NCI-H345 (cell line): ENCODE measurements at places on chromosomes 3 and 15.
A peak's percentile ranks its signal among the peaks of the same experiment; 100 is the strongest.

DNA sequence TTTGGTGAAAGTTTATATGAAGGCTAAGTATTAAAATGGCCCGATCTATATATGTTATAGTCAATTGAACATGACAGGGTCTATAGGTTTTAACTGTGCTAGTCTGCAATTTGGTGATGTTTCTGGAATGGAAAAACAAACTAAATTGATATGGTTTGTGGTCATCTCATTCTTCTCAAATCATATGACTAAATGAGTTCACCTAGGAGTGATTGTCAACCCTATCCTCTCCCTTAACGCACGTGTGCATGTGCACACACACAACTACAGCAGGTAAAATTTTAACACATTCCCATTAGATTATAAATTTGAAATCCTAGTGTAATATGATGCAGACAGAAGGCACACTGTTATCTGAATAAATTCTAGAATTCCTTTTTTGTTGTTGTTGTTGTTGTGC lies 9.0 kb downstream of the CLDND1 start:
- no peak for DNase-seq

- no peak for DNase-seq
Measured at GRCh38 chr3:115072265-115073021, 74.6 kb downstream of the ZBTB20 start.

DNA sequence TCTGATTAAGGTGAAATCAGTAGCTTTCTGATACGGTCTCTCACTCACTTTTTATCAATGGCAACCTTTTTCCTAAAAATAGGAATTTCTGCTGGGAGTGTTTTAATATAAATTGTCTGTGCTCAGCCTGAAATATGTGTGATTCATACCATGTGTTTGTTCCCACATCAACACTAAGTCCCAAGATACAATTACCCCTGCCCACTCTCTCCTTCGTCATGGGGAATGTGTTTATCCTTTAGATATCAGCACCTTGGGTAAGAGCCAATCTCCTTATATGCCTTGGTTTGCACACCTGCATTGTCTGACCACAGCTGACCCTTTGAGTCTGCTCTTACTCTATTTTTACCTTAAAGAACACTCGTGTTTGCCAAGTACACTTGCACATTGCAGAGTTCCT lies 356.4 kb downstream of the LPP start:
- no peak for DNase-seq

DNA sequence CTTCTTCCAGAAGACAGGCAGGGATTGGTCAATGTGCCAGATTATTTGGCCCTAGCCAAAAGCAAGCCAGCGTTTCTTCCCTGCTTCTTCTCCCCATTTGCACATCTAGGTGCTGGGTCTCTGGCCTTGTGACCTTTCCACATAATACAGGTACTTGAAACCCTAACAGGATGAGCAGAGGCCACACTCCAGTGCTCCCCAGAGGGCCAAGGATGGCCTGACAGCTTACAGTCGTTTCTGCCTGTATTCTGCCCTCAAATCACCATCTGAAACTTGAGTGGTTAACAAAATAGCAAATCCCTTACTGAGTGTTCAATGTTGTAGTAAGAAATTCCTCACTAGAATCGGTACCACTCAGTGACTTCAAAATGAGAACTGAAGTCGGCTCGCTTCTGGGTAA lies 29.1 kb downstream of the MKRN2 start:
- no peak for DNase-seq

DNA sequence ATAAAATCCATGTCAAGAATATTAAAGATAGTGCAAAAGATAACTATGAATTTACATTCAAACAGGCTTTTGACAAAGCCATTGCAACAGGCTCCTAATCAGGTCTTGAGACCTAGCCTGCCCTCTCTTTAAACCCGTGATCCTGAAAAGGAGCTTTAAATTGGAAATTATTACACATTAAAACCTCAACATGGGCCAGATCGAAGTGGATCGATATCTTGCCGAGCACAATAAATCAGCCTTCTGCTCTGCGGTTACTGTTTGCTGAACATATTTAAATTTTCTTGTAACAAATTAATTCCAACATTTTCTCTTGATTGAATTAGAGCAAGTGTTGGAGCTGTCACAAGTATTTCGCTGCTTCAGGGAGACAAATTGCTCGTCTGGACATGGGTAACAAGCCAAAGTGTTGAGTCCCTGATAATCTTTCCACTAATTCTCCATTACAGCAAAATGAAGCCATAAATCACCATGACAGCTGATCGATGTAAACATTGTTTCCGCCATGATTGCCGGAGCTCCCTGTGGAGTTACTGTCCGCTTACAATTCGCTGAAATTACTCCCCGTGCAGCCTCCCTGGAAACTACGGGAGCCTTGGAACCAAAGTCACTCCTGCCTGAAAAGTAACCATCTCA lies 47.6 kb downstream of the SHOX2 start:
- DNase-seq, result no peak

DNA sequence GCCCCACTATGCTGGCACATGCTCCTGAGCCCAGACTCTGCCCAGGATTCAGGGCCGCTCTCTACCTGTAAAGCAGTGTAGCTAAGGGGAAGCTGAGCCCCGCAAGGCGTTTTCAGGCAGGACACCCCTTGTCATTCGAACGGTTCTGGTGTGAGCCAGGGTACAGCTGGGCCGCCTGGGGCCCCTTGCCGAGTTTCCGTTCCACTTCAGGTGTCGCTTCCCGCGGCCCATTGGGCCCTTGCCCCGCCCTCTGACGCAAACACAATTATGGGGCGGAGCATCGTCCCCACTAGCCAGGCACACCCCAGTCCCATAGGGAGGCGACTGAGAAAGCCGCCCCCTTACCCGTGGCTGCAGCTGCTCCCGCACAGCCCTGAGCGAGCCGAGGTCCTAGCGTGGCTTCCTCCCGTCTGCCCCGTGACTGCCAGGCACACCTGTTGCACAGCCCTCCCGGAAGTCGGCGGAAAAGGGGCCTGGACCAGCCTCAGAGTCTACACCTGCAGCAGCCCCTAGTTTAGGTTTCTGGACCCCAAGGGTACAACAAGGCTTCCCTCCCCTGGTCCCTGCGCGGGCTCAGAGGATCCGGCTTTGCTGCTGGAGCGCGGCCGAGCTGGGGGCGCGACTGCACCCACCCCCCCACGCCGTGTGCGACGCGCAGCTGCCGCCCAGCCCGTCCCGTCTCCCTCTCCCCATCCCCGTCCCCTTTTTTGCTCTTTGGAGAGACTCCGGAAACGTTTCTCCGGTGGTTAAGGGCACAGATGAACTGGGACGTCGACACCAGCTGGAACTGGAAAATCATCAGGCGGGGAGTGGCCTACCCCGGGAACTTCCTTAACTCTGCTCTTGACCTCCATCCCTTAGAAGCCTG lies at the start of gene PLSCR2:
Gene PLSCR2, minus strand, starts transcription at position 412 of the 868 bp plus-strand sequence. CDS start 9,657 bp downstream, outside the sequence.
- DNase-seq, result peak; percentile 45

DNA sequence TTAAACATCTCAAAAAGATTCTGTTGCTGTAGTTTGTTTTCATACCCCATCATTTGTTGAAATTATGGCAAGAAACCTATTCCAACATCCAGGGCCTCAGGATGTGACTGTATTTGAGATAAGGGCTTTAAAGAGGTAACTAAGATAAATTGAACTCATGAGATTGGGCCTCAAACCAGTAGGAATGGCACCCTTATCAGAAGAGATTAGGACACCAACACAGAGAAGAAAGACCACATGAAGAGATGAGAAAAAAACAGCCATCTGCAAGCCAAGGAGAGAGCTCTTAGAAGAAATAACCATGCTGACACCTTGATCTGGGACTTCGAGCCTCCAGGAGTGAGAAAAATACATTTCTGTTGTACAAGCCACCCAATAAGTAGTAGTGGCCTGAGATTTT lies 157.7 kb downstream of the CGGBP1 start:
- no peak for DNase-seq

GRCh38 chr15:98620020-98620419 lies 28.3 kb upstream of the IGF1R start:
- no peak for DNase-seq

DNA sequence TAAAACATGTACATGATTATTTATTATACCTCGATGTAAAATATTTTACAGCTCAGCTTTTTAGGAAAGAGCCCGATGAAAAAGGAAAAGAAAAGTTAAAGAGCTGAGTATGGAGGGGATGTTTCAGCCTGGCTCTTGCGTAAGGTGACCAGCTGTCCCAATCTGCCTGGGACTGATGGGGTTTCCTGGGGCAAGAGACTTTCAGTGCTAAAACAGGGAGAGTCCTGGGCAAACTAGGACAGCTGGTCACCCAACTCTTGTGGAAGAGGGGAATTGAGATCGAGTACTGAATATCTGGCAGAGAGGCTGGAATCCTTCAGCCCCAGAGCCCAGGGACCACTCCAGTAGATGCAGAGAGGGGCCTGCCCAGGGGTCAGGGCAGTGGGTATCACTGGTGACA lies 21.0 kb downstream of the DUOX2 start:
- DNase-seq, result no peak

DNA sequence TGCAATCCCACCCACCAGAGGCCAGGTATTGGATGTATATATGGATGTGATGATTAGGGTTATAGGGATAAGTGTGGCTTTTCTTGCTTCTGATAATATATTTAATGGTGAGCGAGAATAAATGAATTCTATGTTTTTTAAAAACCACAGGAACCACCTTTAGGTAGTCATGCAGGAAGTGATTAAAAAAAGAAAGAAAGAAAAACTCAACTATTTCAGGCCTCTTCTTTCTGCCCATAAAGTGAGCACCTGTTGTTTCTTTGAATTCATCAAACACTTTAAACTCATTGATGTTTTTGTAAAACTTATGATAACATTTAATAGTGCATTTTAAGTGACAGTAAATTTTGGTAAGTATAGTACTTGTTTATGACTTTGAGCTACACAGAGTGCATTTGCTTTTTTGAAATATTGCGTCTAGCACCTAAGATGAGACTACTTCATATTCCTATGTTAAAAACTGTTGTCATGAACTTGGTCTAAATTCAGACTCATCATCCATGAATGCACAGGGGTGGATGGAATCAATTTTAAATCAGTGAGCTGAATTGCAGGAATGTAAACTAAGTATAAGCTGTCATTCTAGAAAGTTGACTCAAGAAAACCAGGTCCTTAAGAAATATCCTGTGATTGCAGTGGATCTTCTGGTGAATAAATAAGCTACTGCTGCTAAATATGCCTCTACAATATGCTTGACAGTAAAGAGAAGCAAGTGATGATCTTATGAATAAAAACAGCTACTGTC lies 764.4 kb upstream of the NECTIN3 start:
- DNase-seq, result no peak

GRCh38 chr15:64425221-64425620 lies 35.2 kb upstream of the ZNF609 start:
- no peak for DNase-seq

- no peak for DNase-seq
Measured at GRCh38 chr3:38313695-38314094, 31.6 kb downstream of the SLC22A14 start.

DNA sequence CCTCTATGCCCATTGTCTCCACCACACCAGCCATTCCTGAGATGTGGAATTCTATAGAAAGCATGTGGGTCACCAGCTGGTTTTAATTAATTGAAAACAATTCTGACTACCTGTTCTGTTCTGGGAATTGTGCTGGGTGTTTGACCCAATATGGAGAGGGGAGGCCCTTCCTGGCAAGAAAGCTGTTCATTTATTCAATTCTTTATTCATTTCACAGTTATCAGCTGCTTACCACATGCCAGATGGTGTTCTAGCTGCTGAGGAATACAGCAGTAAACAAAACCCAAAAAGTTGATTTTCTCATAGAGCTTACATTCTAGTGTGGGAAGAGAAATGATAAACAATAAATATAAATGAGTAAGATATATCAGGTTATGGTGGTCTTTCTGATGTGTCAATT lies 296.1 kb upstream of the RASGRP1 start:
- DNase-seq, result no peak

DNA sequence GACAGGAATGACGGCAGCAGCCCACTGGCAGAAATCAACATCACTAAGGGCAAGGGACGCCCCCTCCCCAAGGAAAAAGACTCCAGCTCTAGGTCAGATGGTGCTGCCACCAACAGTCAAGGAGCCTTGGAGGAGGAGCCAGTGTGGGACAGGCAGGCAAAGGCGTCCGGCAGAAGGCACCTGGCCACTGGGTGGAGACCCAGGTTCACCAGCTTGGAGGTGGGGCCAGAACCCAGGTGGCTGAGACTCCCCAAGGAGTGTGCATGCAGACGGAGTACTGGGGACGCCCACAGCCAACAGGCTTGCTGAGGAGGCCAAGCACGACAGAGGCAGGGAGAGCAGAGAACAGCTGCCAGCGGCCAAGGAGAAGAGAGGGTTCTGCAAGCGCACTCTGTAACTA lies 35.2 kb downstream of the PTPN23 start:
- peak; percentile 13 for DNase-seq

DNA sequence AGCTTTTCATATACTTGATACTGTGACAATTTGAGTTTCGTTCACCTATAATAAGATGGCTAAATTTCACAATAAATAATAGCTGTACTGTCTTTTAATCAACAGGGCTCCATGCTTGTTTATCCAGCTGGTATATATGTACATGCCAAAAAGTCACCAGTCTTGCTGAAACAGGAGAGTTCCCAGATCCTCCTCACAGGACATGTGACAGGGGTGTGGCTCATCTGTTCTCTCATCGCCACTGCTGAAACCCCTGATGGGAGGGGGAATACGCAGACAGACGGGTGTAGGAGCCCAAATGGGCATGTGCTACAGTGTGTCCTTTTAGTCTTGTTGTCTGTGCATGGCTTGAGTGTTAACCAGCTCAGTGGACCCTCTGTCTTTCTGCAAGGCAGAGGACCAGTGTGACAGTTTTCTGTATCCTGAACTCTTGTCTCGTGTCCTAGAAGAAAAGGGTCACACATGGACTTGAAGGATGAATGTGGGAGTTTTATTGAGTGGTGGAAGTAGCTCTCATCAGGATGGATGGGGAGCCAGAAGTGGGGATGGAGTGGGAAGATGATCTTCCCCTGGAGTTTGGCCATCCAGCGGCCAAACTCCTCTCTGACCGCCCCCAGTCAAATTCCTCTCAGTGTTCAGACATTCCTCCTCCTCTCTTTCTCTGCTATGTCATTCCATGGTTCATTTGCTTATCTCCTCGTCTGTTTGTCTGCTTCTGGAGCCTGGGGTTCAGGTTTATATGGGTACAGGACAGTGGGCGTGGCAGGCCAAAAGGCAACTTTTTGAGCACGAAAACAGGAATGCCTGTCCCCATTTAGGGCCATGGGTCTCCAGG lies 113.1 kb upstream of the NECTIN3 start:
- no peak for DNase-seq

DNA sequence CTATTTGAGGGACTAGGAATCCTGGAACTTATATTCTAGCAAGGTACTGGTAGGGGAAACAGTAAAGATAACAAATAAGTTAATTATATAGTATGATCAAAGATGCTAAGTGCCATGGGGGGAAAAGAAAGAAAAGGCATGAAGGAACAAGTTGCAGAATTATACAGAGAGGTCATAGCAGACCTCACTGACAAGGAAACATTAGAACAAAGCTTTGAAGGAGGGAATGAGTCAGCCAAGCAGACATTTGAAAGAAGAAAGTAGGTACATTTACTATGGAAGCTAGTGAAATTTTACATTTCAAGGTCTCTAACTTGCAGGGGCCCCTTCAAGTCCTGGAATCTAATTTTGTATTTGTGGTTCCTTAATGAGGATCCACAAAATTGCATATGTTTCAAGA lies 57.2 kb upstream of the TIPARP start:
- DNase-seq, result no peak

- no peak for DNase-seq
Measured at GRCh38 chr3:117018655-117019054, 309.1 kb downstream of the TUSC7 start.

- peak; percentile 5 for DNase-seq
Measured at GRCh38 chr15:78065973-78066946, 11.3 kb downstream of the TBC1D2B start.
